ENCODE measurements at places on chromosomes 11 and 22. TPM values are rescaled to one million over a fixed set of nuclear protein-coding genes. Genes with fewer than 3 reads are reported as not detected.

C11orf97 gene
- total RNA-seq: not detected

AIFM3 gene
- 0.59 TPM for total RNA-seq

UNC93B1 gene
- total RNA-seq: 23.5 TPM

DTX4 gene
- total RNA-seq: 1.8 TPM

GGTLC2 gene
- not detected for total RNA-seq

SNX32 gene
- 1.8 TPM for total RNA-seq

Measured in smooth muscle cell of the umbilical artery (primary cell).